ENCODE measurements at places on chromosomes 3 and 15.

DNA sequence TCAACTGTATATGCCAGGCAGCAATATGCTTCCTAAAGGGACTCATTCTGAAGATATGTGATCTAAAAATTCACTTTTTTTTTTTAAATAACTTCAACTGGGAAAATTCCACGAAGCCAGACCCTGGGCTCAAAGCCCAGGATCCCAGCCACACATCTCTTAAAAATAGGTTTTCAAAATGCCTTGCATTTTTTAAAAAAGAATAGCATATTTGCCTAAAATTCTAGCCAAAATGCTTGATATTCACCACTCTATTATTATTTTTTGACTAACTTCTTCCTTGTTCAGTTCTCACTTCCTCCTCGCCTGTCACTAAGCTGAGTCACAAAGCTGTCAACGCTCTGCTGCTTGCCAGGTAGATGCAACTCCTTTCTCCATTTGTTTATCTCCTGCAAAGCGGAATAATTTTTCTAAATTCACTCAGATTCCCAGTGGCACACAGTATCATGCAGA, 28.0 kb upstream of the VGLL4 start:
- peak; percentile 14 for DNase-seq

DNA sequence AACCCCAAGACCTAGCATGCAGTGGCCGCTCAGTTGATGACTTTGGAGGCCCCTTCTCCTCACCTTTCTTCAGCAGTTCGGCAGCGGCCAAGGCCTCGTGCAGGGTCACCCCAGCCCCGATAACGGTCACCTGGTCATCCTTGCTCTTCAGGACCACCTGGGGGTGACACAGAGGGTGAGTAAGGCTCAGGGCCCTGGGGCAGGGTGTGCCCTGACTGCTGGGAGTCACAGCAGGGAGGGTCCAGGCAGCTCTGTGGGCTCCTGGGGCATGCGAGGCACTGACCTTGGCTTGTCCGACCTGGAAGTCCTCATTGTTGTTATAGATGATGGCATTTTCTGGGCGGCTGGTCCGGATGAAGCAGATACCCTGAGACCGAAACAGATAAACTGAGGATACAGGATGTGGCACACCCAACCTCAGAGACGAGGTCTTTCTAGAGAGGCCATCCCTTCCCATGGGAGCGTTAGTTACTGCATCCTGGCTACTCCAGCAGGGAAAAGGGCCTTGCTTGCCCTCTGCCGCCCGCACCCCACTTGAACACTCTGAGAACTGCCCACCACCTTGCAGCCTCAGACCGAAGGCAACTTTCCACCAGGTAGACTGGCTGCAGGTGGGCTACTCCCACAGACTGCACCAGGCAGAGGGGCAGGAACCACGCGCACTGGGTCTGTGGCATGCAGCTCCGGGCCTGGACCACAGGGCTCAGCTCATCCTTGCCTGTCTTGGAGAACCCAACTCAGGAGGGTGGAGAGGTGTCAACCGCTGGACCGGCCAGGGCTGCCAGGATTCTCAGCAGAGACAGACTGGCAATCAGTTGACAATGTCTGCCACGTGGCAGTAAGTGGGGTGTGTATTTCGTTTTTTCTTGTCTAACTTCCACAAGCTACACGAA, 27.6 kb downstream of the TKT start:
- DNase-seq = no peak

DNA sequence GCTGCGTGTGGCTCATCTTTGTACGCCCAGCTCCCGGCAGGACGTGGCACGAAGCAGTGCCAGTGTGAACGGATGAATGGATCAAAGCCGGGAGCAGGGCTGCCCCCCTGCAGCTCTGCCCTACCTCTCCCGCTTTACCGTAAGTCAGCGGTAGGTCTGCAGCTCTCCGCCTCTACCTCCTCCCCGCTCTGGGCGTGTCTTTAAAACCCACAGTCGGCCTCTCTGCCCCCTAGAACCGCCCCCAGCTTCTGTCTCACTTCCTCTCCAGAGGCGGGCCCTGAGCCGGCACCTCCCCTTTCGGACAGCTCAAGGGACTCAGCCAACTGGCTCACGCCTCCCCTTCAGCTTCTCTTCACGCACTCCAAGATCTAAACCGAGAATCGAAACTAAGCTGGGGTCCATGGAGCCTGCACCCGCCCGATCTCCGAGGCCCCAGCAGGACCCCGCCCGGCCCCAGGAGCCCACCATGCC, at the start of gene PML:
Gene PML, plus strand, starts transcription at position 304 of the 471 bp plus-strand sequence. Its CDS starts 97 bp downstream, at position 401.
- peak; percentile 98 for DNase-seq

DNA sequence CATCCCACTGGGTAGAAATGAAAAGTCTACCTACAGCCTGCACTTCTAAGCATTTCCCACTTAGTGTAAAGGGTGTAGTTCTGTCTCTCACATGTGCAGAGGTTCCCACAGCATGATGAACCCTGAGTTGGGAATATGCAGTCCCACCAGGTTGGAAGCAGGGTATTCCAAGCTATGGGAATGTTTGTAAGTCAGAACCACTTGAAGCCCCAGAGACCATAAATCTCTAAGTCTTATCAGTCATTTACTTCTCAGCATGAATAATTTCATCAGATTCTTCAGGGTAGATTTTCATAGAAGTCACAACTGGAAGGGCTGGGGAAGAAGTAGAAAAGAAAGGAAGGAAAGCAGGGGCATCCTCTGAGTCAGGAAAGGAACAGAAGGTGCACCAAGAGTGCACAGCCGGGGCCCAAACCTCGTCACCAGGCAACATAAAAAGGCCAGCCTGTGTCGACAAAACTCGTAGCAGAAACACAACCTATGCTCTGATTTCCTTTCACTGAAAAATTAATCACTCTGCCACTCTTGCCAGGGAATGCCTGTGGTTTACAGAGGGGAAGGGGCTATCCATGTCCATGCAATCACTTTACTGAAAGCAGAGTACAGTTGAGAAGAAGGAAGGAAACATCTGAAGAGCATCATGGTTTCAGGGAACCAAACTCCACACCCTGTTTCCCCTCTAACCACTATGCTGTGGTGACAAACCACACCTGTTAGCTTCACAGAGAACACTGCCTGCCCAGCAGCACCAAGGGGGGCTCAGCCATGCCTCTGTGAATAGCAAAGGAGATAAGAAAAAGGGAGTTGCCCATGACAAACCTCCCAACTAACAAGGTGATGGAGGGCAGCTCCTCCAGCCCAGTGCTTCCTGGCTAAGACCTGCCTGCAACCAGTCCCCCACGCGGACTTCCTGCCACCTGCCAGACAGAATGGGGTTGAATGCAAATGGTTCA, 40.5 kb downstream of the SH3BP5 start:
- peak; percentile 29 for DNase-seq

GRCh38 chr3:61600195-61600594, 38.8 kb downstream of the PTPRG start:
- DNase-seq = no peak

DNA sequence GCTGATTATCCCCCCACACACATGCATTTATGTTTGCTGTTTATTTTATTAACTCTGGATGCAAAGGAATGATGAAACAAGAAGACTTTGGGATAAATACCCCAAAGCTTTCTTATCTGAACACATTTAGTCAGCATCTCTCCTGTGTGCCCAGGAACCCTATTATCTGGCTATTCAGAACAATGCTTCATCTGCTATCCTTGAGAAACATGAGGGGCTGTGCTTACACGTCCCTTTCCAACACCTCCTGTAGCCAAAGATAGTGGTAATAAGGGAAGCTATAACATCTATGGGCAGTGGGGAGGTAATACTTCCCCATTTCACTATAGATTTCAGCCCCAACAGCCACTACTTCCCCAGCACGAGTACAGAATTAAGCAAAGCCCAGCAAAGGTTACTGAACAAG, 94.7 kb downstream of the SSR3 start:
- DNase-seq = peak; percentile 71

DNA sequence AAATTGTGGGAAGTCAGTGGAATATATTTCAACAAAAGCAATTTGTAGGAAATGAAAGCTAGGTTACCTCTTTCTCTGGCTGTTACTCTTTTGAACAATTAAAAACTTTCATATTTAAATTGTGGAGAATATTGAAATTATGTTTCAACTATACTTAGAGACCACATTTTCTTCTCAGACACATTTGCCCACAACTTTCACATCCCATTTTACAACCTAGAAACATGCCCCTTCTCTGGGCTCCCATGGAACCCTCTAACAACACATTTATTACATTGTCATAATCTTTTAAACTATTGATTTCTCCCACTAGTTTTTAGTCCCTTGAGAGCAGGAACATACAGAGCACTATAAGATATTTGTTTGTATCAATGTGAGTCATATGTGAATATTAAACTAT, 211.7 kb upstream of the TTC14 start:
- DNase-seq = no peak

GRCh38 chr15:31508656-31509055, 182.0 kb downstream of the KLF13 start:
- DNase-seq = no peak

DNA sequence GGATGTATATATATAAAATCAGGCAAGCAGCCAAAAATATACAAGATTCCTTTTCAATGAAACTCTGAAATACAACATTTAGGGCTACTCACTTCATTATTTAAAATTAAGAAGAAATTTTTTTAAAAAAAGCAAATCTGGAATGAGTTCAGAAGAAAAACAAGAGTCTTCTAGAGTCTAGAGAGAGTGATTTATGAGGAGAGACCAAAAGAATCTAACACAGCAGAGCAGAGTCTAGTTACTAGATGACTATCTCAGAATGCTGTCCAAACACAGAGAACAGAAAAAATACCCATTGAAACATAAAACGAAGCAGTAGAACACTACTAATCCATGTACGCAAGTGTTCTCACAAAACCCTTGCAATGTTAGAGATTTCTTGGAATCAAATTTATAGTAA, 275.2 kb upstream of the CBLB start:
- DNase-seq = no peak

GRCh38 chr15:66963710-66964109, 101.7 kb upstream of the SMAD3 start:
- DNase-seq = no peak

DNA sequence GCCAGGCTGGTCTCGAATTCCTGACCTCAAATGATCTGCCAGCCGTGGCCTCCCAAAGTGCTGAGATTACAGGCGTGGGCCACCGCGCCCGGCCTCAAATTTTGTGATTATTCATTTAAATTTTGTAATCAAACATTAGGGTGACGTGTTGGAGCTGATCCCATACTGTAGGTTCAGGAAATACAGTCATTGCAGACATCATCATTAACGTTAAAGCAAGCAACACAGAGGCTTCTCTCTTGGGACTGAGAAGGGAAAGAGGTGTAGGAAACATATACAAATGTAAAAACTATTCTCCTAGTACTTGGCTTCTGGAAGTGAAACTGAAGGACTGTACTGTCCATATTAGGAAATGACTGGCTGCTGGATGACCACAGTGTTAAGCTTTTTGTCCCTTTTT, 11.1 kb upstream of the ARID3B start:
- no peak for DNase-seq

DNA sequence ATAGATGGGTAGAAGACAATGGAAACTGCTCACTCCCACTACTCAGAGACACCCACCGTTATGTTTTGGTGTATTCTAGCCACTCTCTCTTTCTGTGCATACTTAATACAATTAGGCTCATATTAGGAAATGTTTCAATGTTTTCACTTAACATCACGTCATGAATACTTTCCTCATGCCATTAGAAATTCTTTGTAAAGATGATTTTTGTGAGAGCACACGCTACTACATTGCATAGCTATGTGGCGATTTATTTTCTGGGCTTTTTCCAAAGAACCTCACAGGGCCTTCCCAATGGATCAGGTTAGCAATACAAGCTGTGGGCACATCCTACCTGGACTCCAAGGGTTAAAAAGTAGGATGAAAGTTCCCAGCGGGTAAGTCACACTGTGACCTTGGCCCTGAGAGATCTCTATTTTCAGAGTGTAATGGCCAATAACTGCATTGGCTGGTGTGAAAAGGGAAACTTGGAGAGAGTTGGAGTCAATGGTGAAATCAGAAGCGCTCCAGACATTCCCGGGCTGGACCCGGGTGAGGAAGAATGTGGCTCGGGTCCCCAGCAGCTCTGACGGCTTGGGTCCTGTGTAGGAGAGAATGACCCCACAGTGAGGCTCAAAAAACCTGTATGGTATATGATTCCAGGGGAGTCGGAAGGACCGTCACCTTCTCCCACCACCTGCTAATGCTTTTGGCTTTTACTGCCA, 25.8 kb upstream of the TGM5 start:
- DNase-seq = no peak

DNA sequence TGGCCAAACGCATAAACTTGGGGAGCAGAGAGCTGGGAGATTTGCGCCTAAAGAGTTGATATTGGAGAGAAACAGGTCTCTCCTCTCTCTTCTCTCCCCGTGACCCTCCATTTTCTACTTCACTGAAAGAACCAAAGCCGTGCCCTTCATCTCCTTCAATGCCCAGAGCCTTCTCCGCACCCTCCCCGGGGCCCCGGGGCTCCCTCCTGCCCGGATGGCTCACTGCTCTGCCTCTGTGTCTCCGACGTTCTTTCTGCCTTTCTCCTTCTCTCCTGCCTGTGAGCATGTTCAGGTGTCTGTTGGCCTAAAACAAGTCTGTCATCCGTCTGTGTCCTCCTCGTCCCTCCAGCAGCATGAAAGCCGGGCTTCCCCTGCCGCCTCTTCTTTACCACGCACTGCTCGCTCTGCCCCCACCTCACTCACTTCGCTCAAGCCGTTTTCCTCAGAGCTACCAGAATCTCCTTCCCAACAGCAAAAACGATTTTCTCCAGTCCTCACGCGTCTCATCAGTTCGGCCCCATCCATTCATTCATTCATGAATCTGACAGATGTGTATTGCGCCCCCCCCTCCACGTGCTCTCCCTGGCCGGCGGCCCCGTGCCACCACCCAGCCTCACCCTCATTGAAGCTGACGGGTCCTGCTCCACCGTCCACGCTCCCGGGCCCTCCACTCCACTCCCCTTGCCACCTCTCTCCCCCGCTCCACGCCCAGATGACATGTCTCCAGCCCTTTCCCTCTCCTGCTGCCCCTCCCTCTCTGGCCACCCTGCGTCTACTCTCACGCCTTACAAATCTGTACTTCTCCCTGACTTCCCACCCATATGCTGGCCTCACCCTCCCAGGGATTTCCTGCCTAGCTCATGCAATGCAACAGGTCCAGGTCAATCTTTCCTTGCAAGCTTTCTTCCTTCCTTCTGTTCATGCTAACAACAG, 10.2 kb downstream of the MUC4 start:
- DNase-seq = no peak

- DNase-seq = no peak
Observed at GRCh38 chr3:61268644-61269043, 17.4 kb upstream of the FHIT start.

- no peak for DNase-seq
Observed at GRCh38 chr15:48566668-48567067, 78.8 kb downstream of the FBN1 start.

DNA sequence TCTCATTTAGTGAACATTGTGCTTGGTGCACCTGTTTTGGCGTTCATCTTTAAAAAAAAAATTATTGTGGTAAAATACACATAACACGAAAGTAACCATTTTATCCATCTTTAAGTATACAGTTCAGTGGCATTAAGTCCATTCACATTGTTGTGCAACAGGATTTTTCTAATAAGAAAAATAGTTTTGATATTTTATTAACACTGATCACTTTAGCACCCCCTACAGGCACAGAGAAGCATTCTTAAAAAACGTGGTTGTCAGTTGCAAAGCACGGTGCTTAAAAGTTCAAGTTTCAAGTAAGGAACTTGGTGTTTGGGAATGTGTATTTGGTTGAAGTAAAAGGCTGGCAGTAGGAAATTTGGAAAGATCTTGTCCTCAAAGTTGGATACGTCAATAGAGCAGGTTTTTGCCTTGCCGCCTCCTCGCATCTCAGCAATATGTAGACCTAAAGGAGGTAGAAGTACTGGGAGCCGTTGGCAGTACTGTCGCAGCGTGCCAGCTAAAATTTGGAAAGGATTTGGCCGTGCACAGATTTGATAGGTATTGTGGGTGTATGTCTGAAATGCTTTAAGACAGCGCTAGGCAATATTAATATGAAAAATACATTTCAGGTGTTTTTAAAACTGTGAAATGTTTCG, 110.4 kb downstream of the LRRC28 start:
- DNase-seq = no peak

Measured in hematopoietic multipotent progenitor cell treated with erythropoietin and hydrocortisone succinate and interleukin-3 and kit ligand, for 8 days (in vitro differentiated cells).